Bone marrow (tissue), 2 donors: ENCODE measurements at places on chromosomes 2 and 18.

DNA sequence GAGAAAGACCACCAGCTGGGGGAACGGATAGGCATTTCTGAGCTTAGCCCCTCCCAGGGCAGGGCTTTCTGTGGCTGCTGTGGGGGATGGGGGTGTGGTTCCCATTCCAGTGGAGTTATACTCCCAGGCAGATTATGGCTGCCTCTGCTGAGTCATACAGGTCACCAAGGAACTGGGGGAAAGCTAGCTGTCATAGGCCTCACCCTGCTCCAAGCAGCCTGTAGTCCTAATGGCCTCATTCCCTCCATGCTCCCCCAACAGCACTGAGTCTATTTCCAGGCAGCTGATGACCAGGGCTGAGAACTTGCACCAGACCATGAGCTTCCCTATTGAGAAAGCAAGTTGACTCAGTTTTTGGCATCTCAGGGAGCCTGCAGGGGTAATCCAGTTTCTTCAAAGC lies 87.1 kb downstream of the GPR39 start:
- no peak for DNase-seq

- DNase-seq = no peak
These were observed 61.8 kb upstream of the GPR45 start for GRCh38 chr2:105179469-105180372.

DNA sequence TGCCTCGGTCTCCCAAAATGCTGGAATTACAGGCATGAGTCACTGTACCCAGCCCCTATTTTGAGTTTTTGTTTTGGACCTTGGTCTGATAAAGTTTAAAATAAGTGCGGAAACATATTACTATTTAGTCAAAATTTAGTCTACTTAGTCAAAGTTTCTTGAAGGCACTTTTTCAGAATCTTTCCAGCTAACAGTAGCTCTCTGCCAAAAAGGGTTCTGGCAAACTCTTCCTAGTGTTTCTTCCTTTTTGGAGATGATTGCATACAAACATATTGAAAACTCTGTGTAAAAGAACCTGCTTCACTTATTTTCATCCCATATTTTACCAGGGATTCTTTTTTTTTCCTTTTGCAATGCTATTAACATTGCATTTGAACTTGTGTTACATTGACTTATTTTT lies 28.8 kb downstream of the GMCL1 start:
- no peak for DNase-seq

- no peak for DNase-seq
These were observed 55.3 kb downstream of the OSBPL1A start for GRCh38 chr18:24342347-24342746.

DNA sequence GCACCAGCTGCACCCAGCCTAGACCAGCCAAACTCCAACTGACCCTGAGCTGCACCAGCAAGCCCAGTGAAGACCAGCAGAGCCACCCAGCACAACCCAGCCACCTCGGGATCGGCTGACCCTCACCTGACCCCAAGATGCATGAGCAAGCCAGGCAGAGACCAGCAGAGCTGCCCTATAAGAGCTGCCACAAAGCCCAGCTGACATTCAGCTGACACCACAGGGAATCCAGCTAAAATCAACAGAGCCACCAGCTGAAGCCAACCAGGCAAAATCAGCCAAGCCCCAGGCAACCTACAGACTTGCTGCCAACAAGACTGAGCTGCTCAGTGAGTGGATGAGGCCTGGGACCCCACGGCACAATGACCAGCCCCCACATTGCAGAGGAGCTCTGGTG lies 54.6 kb downstream of the CYP27C1 start:
- no peak for DNase-seq

- DNase-seq = no peak
These were observed 45.0 kb upstream of the ALPP start for GRCh38 chr2:232333361-232334135.

DNA sequence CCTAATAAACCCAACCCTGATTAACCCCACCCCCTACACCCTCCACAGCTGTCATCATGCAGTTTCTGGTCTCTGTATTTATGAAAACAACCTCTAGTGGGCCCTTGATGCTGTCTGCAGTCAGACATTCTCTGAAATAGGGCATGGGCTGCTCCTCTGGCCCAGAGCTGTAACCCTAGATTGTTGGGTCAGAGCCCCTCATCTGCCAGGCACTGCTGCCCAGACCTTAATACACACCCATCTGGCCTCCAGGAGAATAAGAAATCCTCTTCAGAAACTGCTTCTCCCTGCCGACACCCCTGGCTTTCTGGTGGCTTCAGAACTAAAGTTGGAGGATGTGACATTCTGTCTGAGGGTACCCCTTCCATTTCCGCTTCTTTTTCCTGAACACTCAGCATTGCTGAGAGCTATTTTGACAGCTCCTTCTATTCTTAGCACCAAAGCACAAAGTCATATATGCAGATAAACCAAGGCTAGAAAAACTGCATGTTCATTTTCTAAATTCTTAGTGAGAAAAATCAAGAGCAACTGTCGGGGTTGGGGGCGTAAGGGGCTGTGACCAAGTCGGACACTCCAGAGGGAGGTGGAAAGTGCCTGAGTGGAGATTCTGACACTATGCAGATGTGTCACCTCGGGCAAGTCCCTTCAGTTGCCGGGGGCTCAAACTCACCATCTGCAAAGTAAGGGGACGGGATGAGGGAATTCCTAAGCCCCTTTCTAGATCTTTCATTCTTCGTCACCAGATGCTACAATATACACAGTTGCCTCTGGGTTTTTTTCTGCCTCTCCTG lies 28.7 kb downstream of the SRSF7 start:
- DNase-seq = no peak

GRCh38 chr2:138794724-138795123 lies 14.5 kb upstream of the NXPH2 start:
- no peak for DNase-seq

DNA sequence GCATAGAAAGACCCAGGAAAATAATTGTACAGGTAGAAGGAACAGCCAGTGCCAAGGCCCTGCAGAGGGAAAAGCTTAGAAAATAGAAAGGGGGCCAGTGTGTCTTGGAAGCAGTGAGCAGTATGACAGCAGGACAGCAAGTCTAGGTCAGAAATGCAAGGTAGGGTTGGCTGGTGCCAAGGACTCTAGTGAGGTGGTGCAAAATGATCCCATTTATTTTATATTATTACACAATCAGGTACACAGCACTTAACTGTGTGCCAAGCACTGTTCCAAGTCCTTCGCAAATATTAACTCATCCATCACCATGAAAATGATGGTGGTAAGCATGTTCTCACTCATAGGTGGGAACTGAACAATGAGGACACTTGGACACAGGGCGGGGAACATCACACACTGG lies 100.0 kb downstream of the AQP4 start:
- no peak for DNase-seq

DNA sequence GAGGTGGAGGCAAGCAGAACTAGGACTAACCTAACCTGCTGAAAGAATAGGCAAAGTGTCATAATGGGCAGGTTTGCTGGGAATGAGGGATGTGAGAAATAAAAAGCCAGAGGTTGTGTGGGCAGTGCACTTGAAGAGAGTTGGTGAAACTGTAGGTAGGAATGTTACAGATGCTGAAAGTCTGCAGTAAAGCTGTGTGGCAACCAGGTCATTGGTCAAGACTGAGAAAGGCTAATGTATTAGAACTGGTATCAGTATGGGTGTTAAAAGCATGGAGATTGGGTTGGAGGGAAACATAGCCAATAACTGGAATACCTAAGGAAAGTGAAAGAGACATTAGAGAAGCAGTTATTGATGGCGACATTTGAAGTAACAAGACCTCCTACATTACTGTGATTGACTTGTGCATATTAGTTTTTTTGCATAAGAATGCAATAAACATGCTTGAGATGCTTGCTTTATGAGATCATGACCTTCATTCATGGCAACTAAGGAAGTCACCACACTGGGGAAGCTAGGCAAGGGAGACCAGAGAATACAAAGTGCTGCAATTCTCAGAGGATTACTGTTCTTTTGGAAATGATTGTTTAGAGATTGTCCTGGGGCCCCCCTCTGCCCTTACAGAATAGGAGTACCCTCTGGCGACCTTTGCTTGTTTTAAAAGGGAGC lies 11.8 kb downstream of the GULP1 start:
- DNase-seq = no peak

- no peak for DNase-seq
These were observed 225.3 kb upstream of the VWC2L start for GRCh38 chr2:214185546-214185945.

- no peak for DNase-seq
These were observed 467.3 kb upstream of the ETAA1 start for GRCh38 chr2:66929632-66930338.

- DNase-seq = no peak
These were observed 220.5 kb upstream of the ATP5MC3 start for GRCh38 chr2:175401956-175402469.

- no peak for DNase-seq
These were observed 86.0 kb downstream of the OSBPL6 start for GRCh38 chr2:178280244-178280852.

GRCh38 chr2:181667234-181667633 lies 10.3 kb upstream of the CERKL start:
- no peak for DNase-seq

- DNase-seq = no peak
These were observed 79.3 kb downstream of the SH3RF3 start for GRCh38 chr2:109208071-109208950.

DNA sequence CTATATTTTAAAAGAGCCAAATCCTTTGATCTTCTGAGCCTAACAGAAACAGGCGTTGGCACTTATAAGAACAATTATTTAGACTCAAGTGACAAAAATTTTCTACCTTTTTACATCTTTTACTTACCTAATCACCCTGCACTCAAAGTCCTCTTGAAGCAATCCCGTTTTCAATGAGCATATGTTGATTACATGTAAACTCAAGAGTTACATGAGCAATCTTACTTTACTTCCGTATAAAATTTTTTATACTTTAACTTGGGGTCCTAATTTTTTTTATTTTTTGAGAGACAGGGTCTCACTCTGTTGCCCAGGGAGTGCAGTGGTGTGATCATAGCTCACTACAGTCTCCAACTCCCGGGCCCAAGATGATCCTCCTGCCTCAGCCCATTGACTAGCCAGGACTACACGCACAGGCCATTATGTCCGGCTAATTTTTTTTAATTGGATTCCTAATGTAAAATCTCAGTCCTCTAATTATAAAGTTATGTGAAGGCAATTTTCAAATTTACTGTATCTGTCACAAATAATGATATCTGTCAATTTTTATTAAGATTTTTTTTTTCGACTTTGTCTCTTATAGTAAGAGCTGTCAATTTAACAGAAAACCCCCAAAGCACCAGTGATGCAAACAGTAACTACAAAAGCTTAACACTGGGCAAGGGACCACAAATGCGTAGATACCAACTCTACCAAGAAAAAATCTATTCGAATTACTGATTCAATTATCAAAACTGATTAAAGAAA lies 19.1 kb upstream of the STPG4 start:
- DNase-seq = no peak

DNA sequence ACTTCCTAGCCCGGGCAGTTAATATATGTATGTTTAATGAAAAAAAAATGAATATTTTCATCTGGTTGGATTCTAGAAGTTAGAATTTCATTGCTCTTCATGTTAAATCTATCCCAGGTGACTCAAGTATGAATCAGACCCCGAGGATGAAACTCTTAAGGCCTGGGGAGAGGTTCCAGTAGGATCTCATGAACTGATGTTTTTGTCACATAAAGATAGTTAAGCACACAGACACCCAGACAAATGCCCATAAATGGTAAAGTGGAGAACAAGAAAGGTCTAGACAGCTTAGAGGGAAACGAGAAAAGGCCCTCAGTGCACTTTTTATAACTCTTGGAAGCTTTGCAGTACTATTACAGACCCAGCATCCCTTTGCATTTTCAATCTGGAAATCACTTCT lies 114.1 kb downstream of the RIF1 start:
- no peak for DNase-seq

DNA sequence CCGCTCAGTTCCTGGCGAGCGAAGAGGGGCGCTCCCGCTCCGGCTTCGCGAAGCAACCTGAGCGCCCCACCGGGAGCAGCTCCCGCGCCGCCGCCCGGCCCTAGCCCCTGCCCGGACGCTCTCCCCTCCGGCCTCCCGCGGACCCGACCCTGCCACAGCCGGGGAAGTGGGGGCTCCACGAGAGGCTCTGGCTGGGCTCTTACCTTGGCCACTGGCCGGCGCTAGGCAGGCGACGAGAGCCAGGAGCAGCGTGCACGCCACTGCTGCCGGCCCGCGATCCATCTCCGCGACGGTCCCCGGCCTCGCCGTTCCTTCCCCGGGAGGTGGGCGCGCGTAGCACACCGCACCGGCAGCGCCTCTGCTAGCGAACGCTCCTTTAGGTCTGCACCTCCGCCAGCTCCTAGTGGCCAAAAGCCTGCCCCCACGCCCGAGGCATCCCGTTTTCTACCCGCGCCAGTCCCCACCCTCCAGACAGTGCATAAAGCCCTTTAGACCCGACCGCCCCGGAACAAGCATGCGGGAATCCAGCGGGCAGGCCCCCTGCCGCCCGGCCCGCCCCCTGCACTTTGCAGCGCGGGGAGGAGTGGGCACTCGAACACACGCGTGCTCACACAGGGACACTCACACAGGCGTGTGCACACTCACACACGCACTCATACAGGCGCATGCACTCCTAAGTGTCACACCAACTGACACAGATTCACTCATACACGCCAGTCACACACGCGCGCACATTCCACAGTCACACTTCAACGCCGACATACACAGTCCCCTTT lies at the start of gene LRP2:
Gene LRP2 (minus strand): TSS at position 417 of the 776 bp plus-strand sequence. CDS start 135 bp downstream, at position 282.
- no peak for DNase-seq

- no peak for DNase-seq
These were observed 264.0 kb downstream of the LRATD1 start for GRCh38 chr2:14896330-14897030.

GRCh38 chr2:172031536-172031935 lies 31.8 kb downstream of the METAP1D start:
- DNase-seq = no peak
